ENCODE measurements at places on chromosomes 2 and 18.

GRCh38 chr2:122061206-122061605, 305.8 kb downstream of the TSN start:
- peak; percentile 28 for DNase-seq

DNA sequence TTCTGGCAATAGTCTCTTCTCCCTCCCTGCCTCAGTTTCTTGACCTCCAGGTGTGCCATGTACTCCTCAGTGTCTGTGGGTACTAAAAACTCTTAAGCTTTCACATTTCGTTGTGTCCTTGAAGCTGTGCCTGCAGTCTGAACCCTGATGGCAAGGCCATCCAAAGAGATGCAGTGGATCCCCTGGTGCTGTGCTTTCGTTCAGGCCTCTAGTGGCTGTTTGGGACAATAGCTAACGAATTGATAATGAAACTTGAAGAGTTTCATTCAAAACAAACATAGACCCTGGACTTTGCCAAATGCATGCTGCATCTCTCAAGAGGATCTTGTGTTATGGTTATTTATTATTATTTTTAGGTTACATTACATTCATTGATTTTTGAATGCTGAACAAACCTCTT, 523.1 kb upstream of the FSIP2 start:
- DNase-seq, result peak; percentile 22

DNA sequence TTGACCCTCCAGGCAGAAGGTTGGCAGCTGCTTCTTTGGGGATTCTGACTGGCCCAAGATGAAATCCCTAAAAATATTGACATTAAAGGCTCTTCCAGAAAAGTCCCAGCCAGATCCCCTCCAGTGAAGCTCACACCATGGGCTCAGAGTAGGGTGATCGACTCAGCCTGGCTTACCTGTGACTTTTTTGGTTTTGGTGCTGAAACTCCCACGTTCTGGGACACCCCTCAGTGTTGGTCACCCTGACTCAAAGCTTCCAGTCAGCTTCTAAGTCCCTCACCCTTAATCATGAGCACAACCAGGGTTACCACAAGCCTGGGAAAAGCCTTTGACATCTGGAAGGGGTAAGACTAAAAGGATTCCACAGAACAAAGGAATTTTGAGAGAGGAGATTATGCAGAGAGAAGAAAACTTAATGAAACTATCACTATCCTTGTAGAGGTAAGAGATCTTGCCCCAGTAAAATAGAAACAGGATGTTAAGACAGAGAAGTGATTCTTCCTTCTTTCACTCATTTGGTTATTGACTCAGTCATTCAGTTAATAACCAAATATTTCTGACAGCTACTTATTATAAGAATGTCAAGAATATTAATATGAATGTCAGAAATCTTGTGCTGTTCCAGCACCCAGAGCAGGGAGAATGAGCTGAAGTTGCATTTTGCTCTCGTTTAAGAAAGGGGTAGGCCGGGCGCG, 66.8 kb upstream of the SEC11C start:
- DNase-seq, result no peak

GRCh38 chr2:34815052-34815741, 1216.1 kb upstream of the FAM98A start:
- DNase-seq, result no peak

DNA sequence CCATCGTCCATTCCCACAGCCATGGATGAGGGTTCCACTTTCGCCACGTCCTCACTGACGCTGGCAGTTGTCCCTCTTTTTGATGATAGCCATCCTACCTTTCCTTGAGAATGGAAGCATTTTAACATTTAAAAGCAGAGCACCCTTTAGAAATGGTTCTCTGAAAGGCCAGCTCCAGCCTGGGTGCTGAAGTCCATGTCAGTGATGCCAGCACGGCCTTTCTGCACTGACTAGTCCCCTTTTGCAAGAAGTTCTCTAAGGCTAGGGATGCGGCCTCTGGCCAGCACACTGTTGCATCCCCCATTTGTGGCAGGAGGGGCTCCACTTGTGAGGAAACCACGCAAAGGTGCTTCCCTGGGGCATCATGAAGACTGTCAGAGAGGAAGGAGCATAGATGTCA, 203.5 kb downstream of the MGAT5 start:
- DNase-seq, result no peak

DNA sequence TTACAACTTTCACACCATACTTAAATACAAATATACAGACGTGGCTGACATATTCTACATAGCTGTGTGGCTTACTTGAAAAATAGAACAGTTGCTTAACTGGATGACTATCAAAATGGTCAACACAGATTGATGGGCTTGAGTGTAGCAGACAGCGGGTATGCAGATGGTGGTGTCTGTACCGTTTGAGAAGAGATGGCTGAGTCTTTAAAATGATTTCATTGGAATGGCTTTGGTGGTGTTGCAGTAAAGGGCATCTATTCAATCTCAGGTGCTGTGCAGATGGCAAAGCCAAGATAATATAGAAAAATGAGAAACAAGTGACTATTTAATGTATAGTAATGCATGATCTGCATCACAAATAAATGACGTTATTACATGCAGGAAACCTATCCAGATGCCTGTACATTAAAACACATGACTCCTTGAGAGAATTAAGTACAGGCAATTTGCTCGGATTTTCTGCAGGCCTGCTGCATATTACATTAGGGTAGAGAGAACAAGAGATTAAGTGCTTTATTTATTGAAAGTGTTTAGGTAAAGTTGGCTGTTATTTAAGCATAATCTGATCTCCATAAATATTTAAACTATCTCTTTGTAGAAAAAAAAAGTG, 68.5 kb downstream of the AGPS start:
- DNase-seq, result no peak

- DNase-seq, result peak; percentile 60
Measured at GRCh38 chr2:226079196-226079595, 679.7 kb downstream of the NYAP2 start.

DNA sequence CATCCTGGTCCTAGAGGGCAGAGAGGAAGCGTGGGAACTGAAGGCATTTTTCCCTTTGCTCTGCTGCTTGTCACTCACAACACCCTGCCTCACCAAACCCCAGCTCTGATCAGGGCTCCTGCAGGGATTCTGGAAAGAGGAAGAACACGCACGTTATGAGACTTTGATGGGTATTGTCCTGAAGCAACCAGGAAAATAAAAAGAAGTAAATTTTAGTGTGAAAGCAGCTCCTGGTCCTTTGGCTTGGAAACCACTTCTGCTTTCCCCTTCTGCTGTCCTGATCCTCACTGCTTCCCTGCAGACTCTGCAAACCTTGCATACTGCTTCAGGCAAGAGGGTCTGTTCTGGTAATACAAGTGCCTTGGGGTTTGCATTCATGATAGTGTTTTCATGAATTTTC, 164.1 kb downstream of the SLC8A1 start:
- peak; percentile 13 for DNase-seq

- no peak for DNase-seq
Measured at GRCh38 chr2:98483257-98483861, 38.7 kb downstream of the INPP4A start.

DNA sequence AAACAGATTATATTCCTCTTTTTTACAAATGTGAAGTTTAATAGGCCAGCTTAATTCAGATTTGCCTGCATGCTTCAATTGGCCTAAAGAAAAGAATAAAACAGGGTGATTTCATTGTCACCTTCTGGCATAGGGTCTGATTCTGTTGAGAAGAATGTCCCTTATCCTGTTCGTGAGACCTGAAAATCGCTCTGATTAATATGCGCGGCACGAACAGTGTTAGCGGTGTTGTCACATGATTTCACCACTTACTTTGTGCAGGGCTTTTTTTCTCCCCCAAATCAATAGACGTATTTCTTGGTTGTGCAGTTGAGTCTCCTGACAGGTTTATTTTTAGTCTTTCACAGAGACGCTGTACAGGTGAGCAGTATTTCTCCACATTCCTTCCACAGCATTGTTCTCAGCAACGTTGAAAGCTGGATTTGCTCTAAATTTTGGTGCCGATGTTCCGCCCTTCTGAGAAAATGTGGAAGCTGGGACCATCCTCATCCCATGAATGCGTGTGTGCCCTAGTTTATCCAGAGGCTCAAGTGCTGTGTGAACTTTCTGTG, 81.9 kb downstream of the ITGB1BP1 start:
- no peak for DNase-seq

GRCh38 chr2:111626037-111626864, 257.7 kb downstream of the ANAPC1 start:
- DNase-seq, result no peak

DNA sequence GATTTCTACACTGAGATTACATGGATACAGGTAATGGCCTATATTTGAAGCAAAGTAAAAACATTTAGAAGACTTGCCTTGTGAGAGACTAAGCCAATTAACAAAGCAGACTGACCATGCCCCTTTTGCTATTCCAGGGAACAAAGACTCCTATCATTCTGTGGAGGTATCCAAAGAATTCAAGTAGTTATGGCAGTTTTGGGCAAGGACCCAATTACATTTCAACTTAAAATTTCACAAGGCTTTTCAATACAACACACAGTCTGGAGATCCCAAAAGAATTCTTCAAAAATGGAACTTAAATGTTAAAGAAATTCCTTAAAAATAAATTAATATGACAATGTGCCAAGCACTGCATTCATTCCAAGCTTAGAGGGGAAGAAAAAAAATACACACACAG, 109.2 kb upstream of the CHRNA1 start:
- peak; percentile 78 for DNase-seq

- DNase-seq, result no peak
Measured at GRCh38 chr2:149877074-149877473, 289.5 kb upstream of the MMADHC start.
